ENCODE measurements at places on chromosomes 11 and 22.

- peaks cover 42% of the 10 kb centered on the region for H3K36me3 ChIP-seq
- H3K4me1 ChIP-seq, result peaks cover 56% of the 10 kb centered on the region
- peak overlapping the region; percentile 96 for H3K27ac ChIP-seq
- peaks cover 38% of the 10 kb centered on the region for H3K27me3 ChIP-seq
- DNase-seq, result no peak
- H3K4me3 ChIP-seq, result peak overlapping the region; percentile 64
Observed at GRCh38 chr11:67504005-67504949, 886 bp downstream of the PITPNM1 start.

DNA sequence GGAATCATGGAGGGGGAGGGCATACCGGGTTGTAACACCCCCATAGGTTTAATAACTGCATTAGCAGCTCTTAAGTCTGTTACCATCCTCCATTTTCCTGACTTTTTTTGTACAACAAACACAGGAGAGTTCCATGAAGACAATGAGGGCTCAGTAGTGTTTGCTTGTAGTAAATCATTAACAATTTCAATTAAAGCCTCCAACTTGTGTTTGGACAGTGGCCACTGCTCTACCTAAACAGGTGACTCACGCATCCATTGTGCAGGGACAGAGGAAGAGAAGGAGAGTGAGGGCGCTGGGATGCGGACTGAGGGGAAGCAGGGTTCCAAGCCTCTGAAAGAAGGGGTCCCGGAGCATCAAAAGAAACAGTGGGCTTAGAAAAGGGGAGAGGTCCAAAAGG is 21.3 kb upstream of the MTNR1B start:
- DNase-seq, result no peak
- H3K4me3 ChIP-seq, result no peak overlapping the region
- H3K27ac ChIP-seq, result no peak overlapping the region
- no peaks in the 10 kb centered on the region for H3K4me1 ChIP-seq
- H3K27me3 ChIP-seq, result no peaks in the 10 kb centered on the region

DNA sequence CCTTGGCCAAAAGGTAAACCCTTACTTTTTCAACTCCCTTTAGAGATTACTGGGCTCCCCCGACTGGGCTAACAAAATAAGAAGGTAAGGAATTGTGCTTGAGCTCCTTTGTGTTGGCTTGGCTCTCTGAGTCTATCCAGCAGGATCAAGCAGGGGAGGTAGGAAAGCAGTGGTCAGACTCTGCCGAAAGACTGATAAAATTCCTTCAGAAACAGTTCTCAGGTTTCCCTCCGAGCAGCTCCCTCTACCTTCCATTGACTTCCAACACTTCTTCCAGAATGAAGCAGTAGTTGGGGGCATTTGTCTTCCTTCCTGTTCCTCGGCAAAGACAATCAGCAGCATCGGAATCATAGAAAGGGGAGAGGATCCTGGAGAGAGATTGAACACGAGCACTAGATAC is 16.1 kb upstream of the CARD18 start:
- no peak overlapping the region for H3K4me3 ChIP-seq
- no peaks in the 10 kb centered on the region for H3K4me1 ChIP-seq
- no peaks in the 10 kb centered on the region for H3K36me3 ChIP-seq
- no peak for DNase-seq
- no peak overlapping the region for H3K27ac ChIP-seq
- no peaks in the 10 kb centered on the region for H3K27me3 ChIP-seq

DNA sequence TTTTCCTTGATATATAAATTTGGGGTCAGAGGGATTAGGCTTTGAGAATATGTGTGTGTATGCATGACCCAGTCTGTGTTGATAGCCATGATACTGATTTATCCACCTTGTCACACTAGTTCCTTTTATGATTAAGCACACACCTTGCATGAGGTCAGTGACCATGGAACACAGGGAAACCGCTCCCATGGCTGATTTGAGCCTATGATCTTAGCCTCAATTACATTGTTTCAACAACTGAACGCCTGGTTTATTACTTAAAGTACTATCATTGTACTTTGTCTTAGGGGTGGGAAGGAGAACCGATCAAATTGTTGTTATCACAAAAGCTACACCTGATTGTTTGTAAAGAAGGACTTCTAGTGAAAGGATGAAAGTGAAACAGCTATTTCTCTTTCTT is 70.7 kb downstream of the ARFGAP2 start:
- DNase-seq, result no peak
- no peaks in the 10 kb centered on the region for H3K27me3 ChIP-seq
- peaks cover 59% of the 10 kb centered on the region for H3K4me1 ChIP-seq
- H3K4me3 ChIP-seq, result no peak overlapping the region
- H3K27ac ChIP-seq, result peak overlapping the region; percentile 59

DNA sequence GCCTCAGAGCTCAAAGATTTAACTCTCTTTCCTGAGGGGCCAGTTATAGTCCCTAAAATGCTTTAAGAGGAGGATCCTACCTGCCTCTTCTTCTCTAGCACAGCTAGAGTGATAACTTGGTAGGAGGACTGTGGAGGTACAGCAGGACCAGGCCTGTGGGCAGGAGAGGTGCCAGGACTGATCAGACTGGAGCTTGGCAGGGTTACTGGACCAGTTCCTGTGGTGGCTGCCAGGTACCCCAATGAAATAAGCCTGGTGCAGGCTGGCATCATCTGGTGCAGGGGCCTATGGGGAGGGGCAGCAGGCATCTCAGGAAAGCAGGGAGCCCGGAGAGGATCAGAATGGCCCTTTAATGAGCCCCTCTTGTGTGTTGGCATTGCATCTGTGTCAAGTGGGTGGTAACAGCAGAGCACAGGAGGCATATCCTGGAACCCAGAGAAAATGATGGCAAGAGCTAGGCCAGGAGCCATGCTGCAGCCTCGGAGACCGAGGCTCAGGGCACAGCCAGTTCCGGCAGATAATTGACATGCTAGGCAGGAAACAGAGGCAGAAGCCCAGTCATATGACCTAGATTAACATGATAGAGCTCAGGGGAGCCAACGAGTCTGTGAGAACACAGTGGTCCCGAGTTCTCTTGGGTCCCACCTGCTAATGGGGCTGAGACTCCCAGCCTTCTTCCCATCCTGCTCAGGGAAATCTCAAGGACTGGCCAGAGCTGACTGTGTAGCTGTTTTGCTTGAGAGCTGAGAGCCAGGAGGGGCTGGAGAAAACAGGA is 187.5 kb upstream of the ZBED5 start:
- peaks cover 7% of the 10 kb centered on the region for H3K4me1 ChIP-seq
- H3K27me3 ChIP-seq, result no peaks in the 10 kb centered on the region
- no peaks in the 10 kb centered on the region for H3K36me3 ChIP-seq

DNA sequence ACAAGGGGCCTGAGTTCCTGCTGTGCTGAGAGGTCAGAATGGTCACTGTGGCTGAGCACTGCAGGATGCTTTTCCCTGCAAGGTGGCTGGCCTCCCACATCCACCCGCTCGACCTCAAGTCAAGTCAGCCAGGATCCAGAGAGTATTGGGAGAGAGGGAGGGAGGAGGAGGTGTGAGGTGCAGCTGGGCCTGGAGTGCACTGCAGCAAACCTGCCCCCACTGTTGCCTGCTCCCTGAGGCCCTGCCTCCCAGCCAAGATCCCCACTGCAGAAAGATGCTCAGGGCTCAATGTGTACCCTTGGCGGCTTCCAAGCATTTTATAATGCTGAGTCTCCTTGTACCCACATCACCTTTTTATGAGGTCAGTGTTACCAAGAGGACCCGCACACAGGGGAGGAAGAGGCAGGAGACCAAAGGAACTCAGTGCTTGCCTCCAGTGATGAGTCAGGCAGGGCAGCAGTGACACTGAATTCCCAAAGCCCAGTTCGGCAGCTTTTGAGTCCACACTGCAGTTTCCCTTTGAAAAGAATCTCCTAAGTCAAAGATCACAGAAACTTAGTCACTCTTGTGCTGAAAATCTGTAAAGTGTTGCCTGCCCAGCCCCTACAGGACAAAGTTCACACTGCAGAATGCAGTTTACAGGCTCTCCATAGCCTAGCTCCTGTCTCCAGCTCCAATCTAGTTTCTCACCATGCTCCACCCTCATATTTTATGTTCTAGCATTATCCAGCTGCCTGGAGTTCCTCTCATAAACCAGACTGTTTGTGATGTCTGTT is 3.1 kb downstream of the ENDOD1 start:
- H3K4me3 ChIP-seq, result no peak overlapping the region
- H3K4me1 ChIP-seq, result peaks cover 22% of the 10 kb centered on the region
- H3K27ac ChIP-seq, result peak overlapping the region; percentile 40
- H3K27me3 ChIP-seq, result no peaks in the 10 kb centered on the region
- H3K36me3 ChIP-seq, result no peaks in the 10 kb centered on the region

DNA sequence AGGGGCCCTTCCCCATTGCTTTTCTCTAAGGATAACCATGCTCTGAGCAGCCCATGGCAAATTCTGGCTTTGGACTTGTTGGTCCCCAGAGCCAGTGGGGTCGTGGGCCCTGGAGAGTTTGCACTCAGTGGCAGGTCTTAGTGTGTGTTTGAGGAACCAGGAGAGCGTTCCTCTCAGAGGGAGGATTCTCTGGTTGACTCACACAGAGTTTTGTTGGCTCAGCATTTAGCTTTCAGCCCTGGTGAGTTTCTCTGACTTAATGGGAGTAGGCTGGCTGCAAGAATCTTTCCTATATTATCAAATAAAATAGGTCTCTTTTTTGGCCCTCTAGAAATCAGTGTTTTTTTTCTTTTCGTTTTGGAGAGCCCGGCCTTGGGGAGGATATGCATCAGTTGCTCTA is 20.9 kb downstream of the ST14 start:
- H3K4me3 ChIP-seq, result no peak overlapping the region
- peak overlapping the region; percentile 80 for H3K27ac ChIP-seq
- H3K27me3 ChIP-seq, result no peaks in the 10 kb centered on the region
- no peak for DNase-seq

DNA sequence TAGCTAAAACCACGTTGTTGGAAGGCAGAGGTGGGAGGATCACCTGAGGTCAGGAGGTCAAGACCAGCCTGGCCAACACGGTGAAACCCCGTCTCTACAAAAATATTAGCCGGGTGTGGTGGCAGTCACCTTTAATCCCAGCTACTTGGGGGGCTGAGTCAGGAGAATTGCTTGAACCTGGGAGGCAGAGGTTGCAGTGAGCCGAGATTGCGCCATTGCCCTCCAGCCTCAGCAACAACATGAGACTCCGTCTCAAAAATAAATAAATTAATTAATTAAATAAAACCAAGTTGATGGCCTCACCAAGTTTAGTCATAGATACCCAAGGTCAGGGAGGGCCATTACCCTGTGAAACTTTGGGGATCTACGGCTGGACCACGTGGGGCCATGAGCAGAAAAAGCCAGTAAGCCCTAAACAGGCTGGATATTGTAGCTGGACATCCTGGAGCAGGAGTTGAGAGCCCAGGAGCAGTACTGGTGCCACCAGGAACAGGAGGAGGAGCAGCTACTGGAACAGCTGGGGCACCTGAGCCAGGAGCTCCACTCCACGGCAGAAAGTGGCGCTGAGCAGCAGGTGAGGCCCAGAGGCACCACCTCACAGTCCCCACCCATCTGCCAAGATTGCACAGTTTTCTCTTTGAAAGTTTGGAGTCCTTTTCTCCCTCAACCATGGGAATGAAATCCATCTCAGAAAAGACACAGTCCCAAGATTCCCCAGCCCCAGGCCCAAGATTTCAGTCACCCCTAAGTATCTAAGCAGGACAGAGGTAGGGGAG is 50.5 kb downstream of the BTG4 start:
- no peak overlapping the region for H3K27ac ChIP-seq
- no peaks in the 10 kb centered on the region for H3K36me3 ChIP-seq
- H3K4me3 ChIP-seq, result no peak overlapping the region
- H3K4me1 ChIP-seq, result no peaks in the 10 kb centered on the region

DNA sequence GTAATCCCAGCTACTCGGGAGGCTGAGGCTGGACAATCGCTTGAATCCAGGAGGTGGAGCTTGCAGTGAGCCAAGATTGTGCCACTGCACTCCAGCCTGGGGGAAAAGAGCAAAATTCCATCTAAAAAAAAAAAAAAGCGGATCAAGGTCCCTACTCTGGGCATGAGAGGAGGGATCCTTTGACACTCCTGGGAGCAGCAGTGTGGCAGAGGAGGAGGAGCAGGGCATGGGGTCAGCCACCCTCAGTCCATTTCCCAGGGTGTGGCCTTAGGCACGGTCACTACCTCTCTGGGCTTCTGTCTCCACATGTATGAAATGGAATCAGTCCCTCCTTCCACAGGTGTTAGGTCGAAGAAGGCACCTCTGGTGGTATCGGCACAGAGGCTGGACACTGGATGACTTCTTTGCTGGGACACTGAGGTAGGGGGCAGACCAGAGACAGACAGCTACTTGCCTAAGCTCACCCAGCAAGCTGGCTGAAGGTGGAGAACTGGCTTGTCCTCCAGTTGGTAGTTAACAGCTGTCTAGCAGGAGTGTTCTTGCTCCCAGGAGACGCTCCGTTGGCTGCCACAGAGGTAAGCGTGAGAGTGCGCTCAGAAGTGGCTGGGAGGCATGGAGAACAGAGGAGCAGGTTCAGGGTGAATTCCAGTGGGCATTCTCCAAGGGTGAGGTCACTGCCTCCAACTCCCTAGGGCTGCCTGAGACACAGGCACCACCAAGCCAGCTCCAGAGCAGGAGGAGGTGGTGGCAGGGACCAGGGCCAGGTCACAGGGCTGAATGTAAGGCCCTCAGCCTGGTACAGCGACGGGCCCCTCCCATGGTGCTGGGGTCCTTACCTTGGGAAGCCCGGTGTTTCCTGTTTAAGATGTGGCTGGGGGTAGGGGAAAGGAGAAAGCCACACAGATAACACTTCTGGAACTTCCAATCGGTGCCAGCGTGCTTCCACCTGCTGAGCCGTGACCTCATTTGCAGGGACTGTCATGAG is 19.5 kb downstream of the TXN2 start:
- no peaks in the 10 kb centered on the region for H3K27me3 ChIP-seq
- H3K36me3 ChIP-seq, result peaks cover 6% of the 10 kb centered on the region
- no peak for DNase-seq
- peak overlapping the region; percentile 36 for H3K27ac ChIP-seq

- no peak overlapping the region for H3K27ac ChIP-seq
- DNase-seq, result no peak
- no peaks in the 10 kb centered on the region for H3K36me3 ChIP-seq
- H3K4me3 ChIP-seq, result no peak overlapping the region
Observed at GRCh38 chr11:8025816-8026215, 38.7 kb downstream of the EIF3F start.

DNA sequence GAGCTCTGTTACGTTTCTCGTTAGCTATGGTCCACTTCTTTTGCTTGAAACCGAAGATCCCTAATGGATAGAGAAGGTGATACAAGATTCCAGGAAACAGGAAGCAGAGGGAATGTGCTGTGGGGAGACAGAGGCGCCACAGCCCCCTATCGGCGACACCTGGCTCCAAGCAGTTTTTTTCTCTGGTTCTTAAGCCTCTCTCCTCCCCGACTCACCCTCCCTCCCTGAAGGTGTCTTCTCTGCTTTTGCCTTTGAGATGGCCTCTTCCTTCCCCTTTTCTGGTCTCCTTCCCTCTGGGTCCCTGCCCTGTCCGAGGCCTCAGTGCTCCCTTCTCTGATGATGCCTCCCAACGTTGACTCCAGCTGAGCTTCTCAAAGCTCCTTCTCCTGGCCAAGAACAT is 14.2 kb upstream of the APOBEC3A start:
- H3K27me3 ChIP-seq, result no peaks in the 10 kb centered on the region
- no peak for DNase-seq
- no peaks in the 10 kb centered on the region for H3K4me1 ChIP-seq
- H3K4me3 ChIP-seq, result no peak overlapping the region

DNA sequence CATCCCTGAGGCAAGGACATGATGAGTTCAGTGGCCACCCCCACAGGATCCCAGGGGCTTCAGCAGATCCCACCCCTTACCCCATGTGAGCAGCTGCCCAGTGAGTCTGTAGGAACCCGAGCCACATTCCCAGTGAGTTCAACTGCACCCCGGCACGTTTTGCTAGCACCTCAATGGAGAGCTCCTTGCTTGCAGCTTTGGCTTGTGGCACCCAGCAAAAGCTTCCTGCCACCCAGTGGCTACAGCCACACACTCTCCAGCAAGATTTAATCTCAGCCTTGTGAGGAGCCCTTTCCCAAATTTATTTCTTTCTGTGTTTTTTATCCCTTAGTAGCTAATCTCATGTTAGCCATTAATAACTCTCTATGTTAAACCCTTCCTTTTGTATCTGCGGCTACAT is 4.0 kb downstream of the SAA1 start:
- no peaks in the 10 kb centered on the region for H3K4me1 ChIP-seq
- peaks cover under 1% of the 10 kb centered on the region for H3K36me3 ChIP-seq
- no peak overlapping the region for H3K27ac ChIP-seq
- H3K4me3 ChIP-seq, result no peak overlapping the region
- H3K27me3 ChIP-seq, result no peaks in the 10 kb centered on the region

Measured in esophagus squamous epithelium (tissue), 5 donors.